Stimulated activated CD8-positive, alpha-beta memory T cell treated with anti-CD3 and anti-CD28 coated beads, Interleukin-4, amount 100 ng/mL, for 4 hours (primary cell): ENCODE measurements at places on chromosomes 7 and 10.

GRCh38 chr7:79590916-79591623 lies 137.6 kb upstream of the MAGI2 start:
- no peak for DNase-seq

GRCh38 chr7:42671627-42672026 lies 240.2 kb downstream of the C7orf25 start:
- no peak for DNase-seq

DNA sequence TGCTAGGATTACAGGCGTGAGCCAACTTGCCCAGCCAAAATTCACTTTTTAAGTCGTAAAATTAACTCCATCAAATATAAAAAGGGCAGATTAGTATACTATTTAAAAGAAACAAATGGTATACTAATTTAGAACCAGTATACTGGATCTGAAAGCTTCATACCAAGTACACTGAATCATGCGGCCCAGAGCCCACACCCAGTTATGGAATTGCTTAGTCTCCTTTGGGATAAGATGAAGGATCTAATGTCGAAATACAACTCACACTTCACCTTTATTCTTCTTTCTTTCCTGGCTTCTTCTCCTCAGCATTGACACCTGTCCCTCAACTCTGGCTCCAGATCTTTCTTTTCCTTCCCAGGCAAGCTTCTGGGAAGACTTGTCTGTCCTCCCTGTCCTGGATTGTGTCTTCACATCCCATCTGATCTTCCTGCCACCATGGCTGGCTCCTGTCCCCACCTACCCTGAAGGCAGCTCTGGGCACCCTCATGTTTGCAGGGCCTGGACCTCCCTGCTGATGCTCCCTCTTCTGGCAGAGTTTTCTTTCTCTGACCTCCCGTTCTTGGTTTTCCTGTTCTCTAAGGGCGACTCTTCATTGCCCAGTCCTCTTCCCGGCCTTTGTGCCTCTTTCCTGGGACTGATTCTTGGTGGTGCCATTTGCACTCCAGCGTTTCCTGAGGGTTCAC lies 57.8 kb upstream of the CTBP2 start:
- DNase-seq: no peak

- no peak for DNase-seq
Measured at GRCh38 chr7:38294926-38295325, 21.5 kb upstream of the TARP start.

- DNase-seq: no peak
Measured at GRCh38 chr10:69319841-69320316, 41.6 kb downstream of the HK1 start.

- no peak for DNase-seq
Measured at GRCh38 chr7:124422081-124422480, 343.5 kb downstream of the GPR37 start.

- no peak for DNase-seq
Measured at GRCh38 chr10:16968416-16969041, 151.3 kb upstream of the RSU1 start.

DNA sequence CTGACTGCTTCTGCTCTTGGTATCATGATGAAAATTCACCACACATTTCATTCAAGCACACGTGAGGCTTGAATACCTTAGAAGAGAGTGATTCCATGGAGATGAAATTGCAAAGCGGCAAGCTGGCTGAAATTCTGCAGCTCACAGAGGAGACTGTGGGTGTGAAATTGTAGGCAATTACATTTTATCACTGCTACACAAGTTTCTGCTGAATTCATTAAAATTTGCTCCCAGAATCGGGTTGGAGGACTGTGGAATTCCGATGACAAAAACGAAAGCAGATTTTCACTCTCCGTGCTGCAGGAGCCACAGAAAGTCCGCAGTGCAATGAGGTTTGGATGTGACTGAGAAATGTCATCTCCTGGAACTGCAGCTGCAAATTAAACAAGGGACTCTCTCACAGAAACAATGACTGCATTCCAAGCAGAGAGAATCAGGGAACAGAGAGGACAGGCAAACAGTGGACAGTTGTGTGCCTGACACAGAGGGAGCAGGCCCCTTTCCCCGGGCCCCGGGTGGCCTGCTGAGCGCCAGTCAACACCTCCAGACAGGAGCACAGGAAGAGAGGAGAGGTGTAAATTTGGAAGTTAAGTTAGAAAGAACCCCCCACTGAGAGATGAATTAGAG lies 109.1 kb downstream of the C10orf90 start:
- DNase-seq: no peak

- no peak for DNase-seq
Measured at GRCh38 chr7:116653204-116653603, 18.8 kb upstream of the MET start.

DNA sequence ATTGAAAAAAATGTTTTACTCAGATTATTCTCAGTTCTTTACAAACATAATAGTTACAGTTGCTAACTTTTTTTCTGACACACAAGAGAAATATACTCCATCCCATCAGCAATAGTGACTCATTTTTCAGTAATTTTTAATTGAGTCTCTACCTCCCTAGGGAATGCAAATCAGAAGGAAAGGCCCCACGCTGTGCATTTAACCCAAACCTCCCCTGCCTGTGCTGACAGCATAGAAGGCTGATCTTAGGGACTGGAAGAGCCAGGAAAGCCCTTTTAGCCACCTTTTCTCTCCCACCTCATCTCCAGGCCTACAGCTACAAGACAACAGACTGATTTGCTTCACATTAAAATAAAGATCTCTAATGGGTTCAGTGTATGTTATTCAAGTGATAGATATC lies 24.7 kb upstream of the PIK3CG start:
- no peak for DNase-seq

GRCh38 chr7:147415991-147416390 lies 1174.6 kb upstream of the C7orf33 start:
- DNase-seq: no peak
